H9 (cell line): ENCODE measurements at places on chromosomes 1 and 21. TPM values are rescaled to one million over a fixed set of nuclear protein-coding genes. Genes with fewer than 3 reads are reported as not detected.

TSSK3 gene
- 1.6 and 2.1 TPM in 2 replicates for total RNA-seq

GBP3 gene
- total RNA-seq, result not detected in 2 replicates

CD5L gene
- not detected in 2 replicates for total RNA-seq

GRCh38 chr1:198212675-198213074 is 55.9 kb downstream of the NEK7 start:
- DNase-seq, result no peak

- DNase-seq, result no peak
Measured at GRCh38 chr21:20646431-20647165, 351.6 kb upstream of the NCAM2 start.

DNA sequence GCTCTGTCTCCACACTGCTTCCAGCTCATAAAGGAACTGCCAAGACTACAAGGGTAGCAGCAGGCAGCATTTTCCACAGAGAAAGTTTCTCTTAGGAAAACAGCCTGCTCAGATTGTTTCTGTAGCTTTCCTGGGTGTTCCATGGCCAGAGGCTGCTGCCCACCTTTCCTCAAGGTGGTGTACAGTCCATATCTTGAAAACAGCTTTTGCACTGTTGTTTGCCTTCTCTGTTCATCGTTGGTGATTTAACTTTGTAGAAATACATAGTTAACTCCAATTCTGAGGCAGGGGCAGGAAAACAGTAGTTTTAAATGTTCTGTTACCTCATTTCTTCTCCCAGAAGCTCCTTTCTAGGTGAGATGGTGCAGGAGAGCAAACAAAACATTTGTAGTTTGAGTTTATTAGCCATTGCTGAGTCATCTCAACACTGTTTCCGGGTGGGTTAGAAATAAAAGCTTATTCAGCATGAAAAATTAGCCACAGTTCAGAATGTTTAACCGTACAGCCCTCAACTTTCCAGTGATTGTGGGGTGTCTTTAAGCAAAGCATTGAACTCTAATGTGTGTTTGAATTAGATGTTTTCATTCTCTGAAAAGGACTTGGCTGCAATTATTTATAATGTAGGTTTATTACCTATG is 41.7 kb downstream of the DIP2A start:
- DNase-seq, result no peak

GRCh38 chr1:40439247-40439646 is 11.0 kb upstream of the ZFP69B start:
- no peak for DNase-seq

GRCh38 chr1:67175530-67176087 is 9.4 kb downstream of the IL23R start:
- no peak for DNase-seq

DNA sequence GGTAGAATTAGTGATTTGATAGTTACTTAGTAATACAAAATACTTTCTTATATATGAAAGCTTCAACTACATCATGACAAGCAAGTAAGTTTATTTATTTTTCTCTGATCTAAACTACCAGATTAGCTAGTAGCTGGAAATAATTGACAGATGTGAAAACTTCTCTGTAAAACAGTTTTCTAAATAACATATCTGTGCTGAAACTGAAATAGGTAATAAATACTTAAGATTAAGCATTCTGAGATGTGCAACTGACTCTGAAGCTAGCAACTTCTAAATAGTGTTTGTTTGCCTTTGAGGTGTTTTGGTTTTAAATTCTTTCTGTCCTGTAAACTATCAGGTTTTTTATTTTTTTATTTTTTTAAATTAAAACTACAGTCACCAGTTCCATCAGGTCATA is 18.5 kb upstream of the LHX8 start:
- DNase-seq, result no peak

DNA sequence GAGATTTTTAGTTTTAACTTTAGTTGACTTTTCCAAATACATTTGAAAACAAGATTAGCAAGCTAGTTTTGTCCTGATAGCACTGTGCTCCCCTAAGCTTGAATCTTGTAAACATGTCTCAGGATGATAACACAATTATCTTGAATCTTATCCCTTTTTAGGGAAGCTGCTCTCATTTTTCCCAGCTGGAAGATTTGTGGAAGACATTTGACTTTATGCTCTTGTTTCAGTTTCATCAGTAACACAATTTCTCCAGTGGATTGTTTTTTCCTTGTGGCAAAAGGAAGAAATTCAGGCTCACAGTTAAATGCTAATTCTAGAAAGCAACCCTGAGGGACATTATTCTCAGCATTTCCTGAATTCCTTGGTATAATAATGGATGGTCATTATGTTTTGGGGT is 88.8 kb downstream of the CDC7 start:
- no peak for DNase-seq

DNA sequence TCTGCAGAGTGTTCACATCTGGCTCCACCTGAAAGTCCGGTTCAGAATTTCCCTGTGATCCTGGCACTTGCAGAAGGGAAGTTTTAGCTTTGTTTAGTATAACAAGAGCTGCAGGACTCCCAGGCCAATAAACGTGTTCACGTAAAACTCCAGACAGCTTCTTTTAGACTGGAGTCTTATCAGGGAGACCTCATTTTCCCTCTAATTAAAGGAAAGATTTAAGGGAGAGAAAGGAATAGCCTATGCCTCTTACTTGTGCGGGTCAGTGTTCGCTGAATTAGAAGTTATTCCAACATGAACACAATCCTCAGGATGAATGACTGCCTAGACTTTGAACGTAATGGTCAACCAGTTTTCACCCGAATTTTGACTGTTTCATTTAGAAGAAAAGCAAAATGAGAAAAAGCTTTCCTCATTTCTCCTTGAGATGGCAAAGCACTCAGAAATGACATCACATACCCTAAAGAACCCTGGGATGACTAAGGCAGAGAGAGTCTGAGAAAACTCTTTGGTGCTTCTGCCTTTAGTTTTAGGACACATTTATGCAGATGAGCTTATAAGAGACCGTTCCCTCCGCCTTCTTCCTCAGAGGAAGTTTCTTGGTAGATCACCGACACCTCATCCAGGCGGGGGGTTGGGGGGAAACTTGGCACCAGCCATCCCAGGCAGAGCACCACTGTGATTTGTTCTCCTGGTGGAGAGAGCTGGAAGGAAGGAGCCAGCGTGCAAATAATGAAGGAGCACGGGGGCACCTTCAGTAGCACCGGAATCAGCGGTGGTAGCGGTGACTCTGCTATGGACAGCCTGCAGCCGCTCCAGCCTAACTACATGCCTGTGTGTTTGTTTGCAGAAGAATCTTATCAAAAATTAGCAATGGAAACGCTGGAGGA is 202.1 kb upstream of the SGIP1 start:
- peak; percentile 75 for DNase-seq

DNA sequence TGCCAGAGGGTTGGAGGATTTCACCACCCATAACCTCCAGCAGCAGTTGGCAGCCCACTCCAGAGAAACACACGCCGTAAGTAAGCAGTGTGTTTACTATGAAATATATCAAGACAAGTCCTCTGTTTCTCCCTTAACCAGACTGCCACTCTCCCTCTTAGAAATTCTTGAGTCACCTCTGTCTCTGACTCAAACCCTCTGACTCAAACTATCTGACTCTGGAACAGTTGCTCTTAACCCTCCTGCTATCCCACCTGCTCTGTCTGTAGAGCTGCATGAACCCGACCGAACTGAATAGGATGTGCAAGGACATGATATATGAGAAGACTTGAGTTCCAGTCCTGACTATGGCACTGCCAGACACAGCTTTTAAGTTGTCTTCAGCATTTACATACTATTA is 14.1 kb downstream of the INPP5B start:
- DNase-seq, result no peak
